ENCODE measurements at places on chromosomes 12 and 14.

DNA sequence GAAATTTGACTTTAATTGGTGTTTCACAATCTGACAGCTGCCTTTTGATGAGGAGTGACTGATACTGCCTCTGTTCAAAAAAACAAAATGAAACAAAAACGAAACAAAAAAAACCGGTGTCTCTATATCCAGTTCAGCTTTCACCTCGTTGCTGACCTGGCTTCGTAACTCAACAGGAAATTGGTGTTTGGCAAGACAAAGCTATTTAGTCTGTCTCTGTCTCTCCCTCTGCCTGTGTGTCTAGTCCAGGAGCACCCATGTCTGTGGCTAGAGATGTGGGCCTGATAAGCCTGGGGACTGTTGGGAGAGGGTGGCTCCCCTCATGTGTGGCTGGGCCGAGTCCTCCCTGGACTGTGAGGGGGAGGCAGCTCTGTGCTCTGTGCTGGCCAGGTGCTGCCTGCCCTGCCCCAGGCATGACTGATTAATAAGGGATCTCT is 11.3 kb downstream of the CACNA1C start:
- DNase-seq, result no peak

DNA sequence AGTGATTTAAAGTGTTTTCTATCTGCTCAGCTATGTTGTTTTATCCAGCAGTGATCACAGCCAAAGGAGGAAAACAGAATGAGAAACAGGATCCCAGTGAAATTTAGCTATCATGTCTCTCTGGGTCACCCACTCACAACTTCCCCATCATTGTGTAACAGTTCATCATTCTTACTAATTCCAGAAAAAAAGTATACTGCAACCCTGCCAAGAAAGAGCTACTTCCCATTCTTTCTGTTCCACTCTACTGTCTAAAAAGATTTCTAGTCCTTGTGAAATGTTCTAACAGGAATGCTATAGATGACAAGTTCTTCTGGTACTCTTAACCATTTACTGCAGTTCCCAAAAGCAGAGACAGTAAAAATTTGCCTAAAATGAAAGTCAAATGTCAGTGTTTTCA is 39.2 kb upstream of the CD163 start:
- DNase-seq, result no peak

- DNase-seq, result no peak
Measured at GRCh38 chr14:89650077-89650978, 233.3 kb upstream of the FOXN3 start.

GRCh38 chr12:43776498-43776897 is 17.7 kb downstream of the IRAK4 start:
- DNase-seq, result peak; percentile 20

GRCh38 chr12:106074706-106075392 is 63.9 kb downstream of the NUAK1 start:
- DNase-seq, result no peak

DNA sequence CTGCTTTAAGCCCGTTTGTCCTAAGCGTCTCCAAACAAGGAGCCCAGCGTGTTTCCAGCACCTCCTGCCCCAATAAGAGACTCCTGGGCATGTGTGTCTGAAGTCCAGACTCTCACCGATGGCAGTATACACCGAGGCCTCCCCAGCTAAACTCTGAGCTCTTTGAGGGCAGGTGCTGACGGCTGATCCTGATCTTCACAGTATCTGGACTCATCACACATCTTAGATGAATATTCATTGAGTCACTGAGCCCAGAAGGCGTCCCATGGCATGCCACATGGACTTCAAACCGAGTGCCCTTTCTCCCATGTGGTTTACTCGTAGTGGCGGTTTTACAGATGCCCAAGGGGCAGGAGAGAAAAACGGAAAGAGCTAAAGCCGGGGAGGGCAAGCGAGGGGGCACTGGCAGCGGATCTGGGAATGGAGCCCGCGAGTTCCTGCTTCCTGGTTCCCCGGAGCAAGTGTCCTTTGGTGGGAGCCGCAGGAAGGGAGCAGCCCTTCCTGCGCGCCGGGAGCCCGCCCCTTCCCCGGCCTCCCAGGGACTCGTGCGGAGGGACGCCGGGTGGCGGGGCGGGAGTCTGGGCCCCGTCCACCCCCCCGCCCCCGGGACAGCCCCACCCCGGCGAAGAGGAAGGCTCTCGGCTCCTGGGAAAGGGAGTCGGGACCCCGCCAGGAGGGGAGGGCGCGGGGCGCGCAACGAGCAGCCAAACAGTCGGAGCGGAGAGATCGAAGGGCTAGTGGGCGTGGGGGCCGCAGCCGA is 585 bp upstream of the TEAD4 start:
- DNase-seq, result peak; percentile 79

GRCh38 chr12:92034858-92035401 is 110.7 kb downstream of the BTG1 start:
- no peak for DNase-seq

DNA sequence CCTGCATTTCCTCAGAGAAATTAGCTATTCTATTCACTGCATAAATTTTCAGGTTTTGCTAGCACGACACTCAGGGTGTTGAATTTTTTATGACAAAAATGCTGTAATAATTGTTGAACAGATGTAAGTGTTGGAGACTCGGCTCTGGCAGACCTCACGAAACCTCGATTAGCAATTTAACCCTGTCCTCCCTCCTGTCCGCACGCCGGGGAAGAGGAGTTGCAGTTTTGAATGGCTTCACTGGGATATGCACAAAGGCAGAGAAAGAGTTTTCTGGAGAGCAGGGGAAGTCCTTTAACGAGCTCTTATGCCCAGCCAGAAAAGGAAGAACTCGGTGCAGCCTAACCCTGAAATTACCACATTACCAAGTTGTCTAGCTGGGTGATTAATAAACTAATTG is 661.1 kb downstream of the VRK1 start:
- DNase-seq, result no peak

GRCh38 chr14:85417396-85417795 is 112.5 kb upstream of the FLRT2 start:
- DNase-seq, result no peak

DNA sequence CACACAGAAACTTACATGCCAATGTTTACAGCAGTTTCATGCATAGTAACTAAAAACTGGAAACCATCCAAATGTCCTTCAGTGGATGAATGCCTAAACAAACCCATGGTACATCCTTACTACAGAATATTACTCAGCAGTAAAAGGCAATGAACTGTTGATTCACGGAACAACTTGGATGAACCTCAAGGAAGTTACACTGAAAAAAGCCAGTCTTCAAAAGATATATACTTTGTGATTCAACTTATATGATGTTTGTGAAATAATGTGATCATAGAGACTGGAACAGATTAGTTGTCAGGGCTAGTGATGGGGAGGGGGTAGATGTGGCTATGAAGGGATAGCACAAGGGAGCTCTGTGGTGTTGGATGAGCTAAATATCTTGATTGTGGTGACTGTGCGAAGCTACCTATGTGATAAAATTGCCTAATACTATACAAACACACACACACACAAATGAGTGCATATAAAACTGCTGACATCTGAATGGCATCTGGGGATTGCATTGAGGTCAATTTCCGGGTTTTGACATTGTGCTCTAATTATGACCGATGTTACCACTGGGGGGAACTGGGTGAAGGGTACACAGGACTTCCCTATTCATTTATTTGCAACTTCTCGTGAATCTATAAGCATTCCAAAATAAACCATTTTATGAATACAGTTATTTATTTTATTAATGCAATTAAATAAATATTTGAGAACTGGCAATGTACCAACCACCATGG is 94.3 kb downstream of the RIN3 start:
- DNase-seq, result no peak

DNA sequence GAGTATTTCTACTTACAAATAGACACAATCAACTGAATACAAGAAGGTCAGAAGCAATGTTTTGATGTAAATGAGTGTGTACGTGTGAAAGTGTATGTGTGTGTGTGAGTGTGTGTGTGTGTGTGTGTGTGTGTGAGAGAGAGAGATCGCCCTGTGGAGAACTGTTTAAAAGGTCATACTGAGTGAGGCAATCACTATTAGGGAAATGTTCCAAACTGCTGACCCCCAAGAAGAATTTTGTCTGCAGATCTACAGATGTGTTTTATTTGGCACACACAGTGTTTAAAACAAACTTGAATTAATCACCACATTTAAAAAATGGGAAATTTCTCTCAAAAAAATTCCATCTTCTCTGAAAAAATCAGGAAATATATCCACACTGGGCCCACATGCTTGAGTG is 1069.1 kb downstream of the SLC6A15 start:
- no peak for DNase-seq

DNA sequence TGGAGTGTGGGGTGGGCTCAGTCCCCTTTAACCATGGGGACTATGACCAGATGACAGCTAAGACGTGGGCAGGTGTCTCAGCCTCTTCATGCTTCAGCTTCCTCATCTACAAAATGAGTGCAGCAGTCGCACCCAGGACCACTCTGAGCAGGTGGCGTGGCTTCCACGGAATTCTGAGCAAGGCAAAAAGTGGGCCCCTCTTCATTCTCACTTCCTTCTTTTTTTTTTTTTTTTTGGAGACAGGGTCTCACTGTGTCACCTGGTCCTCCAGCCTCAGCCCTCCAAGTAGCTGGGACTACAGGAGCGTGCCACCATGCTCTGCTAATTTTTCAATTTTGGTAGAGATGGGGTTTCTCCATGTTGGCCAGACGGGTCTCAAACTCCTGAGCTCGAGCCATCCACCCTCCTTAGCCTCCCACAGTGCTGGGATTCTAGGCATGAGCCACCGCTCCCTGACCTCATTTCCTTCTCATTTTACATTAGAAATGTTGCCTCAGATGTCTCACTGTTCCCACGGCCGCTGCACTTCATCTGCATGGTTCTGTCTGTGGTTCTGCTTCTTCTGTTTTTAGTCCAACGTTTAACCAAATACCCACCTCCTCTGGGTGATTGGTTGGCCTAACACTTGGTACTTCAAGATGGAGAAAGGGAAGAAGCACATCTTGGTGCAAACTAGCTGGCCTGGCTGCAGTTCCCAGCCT is 41.3 kb upstream of the BCL7A start:
- DNase-seq, result no peak

- DNase-seq, result no peak
Measured at GRCh38 chr14:44010071-44010470, 497.0 kb downstream of the FSCB start.

- peak; percentile 71 for DNase-seq
Measured at GRCh38 chr14:69287098-69288010, 27.4 kb downstream of the GALNT16 start.

- DNase-seq, result peak; percentile 33
Measured at GRCh38 chr14:51219473-51220448, 20.3 kb upstream of the TMX1 start.

GRCh38 chr12:102481705-102482425 is 1.5 kb upstream of the IGF1 start:
- no peak for DNase-seq

- no peak for DNase-seq
Measured at GRCh38 chr12:44816446-44817017, 59.6 kb downstream of the NELL2 start.

GRCh38 chr12:94458877-94459727 is 565 bp downstream of the CEP83 start:
- no peak for DNase-seq

GRCh38 chr14:75395862-75396261 is 32.0 kb upstream of the JDP2 start:
- no peak for DNase-seq

- DNase-seq, result no peak
Measured at GRCh38 chr12:104974626-104975290, 11.4 kb upstream of the NOPCHAP1 start.

DNA sequence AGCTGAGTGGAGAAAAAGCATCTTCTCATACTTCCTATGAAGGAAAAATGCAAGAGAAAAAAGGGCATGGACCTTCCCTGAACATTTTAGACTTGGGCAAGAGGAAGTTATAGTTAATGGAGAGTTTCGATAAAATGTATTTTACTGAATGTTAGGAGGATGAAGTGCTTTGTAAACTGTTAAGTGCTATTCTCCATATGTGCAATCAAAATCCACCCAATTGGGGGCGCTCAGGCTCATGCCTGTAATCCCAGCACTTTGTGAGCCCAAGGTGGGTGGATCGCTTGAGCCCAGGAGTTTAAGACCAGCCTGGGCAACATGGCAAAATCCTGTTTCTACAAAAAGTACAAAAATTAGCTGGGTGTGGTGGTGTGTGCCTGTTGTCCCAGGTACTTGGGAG is 1.9 kb upstream of the CNPY2 start:
- DNase-seq, result peak; percentile 19

DNA sequence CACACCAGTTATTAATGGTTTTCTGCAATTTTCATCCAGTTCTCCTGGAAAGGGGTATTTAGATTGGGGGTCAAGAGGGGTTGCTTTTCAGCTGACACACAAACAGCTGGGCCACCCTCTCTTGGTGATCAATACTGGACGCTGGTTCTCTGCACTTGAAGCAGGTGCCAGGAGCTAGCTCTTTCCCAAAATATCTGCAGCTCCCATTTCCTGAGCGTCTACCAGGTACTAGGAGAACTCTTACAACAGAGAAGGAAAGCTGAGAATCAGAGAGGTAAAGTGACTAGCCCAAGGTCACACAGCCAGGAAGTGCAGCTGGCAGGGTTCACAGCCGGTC is 1.2 kb downstream of the TESC start:
- DNase-seq, result no peak

DNA sequence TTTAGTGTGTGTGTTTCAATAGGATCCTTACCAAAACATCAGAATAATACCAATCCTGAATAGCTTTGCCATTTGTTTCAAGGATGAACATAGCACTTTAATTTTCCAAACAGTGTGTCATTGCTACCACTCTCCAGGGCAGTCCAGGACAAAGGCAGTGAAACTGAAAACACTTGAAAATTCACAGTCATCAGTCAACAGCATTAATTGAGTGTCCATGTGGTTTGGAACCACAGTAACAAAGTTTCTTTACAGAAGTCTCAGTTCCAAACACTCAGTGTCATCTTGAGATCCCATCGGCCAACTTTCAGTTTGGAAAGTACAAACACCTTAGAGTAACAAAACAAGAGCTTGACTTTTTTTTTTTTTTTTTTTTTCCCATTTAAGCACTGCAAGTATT is 228.4 kb upstream of the SOX5 start:
- DNase-seq, result no peak

DNA sequence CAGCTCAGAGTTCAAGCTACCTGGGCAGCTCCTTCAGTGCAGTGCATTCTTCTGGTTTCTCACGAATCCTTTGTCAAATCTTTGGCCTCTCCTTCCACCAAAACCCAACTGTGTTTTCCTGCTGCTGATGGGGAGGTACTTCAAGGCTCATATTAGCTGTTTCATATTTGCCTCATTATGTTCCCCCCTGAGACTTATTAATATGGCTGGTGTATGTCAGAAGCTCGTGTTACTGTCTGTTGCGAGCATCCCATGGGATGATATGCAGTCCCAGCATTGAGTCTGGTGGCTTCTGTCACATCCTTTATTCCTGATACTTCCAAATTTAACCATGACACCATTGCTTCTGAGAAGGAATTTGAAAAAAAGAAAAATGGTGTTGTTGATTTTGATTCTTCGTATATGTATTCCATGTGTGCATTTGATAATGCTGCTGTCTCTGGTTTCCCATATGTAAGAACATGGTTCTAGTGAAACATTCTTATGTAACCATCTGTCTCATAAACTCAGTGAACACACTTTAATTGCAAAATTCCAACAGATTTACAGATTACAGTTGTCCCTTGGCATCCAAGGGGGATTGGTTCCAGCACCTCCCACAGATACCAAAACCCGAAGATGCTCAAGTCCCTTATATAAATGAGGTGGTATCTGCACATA is 149.1 kb downstream of the KICS2 start:
- no peak for DNase-seq

All from WERI-Rb-1 (cell line).